Stimulated activated CD4-positive, alpha-beta T cell treated with anti-CD3 and anti-CD28 coated beads, TNF-alpha, amount 100 ng/mL, for 48 hours (primary cell): ENCODE measurements at places on chromosomes 13 and 19.
A peak's percentile ranks its signal among the peaks of the same experiment; 100 is the strongest.

DNA sequence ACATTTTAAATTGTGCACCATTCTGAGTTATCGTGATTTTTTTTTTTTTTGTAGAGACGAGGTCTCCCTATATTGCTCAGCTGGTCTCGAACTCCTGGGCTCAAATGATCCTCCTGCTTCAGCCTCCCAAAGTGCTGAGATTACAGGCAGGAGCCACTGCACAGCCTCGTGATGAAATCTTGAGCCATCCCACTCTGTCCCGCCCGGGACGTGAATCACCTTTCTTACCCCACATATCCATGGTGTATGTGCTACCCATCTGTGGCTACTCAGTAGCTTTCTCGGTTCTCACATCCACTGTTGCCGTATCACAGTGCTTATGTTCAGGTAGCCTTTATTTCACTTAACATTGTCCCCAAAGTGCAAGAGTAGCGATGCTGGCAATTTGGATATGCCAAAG lies 26.5 kb downstream of the PAK4 start:
- DNase-seq, result no peak

GRCh38 chr13:99308471-99309087 lies 1.4 kb upstream of the GPR183 start:
- DNase-seq, result no peak

GRCh38 chr13:34372581-34372980 lies 554.6 kb downstream of the RFC3 start:
- DNase-seq, result no peak

- DNase-seq, result peak; percentile 52
Observed at GRCh38 chr13:113209759-113210421, 477 bp downstream of the CUL4A start.

DNA sequence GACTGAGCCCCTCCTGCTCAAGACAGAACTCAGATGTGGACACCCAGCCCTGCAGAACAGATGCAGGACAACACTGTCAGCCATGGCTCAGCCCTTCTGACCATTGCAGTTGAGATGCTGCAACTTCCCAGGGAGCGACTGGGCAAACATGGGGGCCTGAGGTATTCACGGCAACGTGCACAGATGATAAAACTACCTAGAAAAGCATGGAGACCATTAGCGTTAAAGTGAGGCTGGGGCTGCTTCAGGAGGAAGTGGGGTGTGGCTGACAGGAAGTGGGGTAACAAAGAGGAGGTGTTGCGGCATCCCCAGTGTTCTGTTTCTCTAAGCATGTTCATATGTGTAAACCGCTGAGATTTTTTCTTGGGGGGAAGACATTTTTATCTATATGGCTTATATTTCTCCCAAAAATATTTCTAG lies 1.3 kb upstream of the SIGLEC9 start:
- no peak for DNase-seq

GRCh38 chr13:37914781-37915391 lies 45.3 kb upstream of the TRPC4 start:
- DNase-seq, result no peak

- DNase-seq, result no peak
Observed at GRCh38 chr19:3609779-3610719, 3.4 kb upstream of the TBXA2R start.

DNA sequence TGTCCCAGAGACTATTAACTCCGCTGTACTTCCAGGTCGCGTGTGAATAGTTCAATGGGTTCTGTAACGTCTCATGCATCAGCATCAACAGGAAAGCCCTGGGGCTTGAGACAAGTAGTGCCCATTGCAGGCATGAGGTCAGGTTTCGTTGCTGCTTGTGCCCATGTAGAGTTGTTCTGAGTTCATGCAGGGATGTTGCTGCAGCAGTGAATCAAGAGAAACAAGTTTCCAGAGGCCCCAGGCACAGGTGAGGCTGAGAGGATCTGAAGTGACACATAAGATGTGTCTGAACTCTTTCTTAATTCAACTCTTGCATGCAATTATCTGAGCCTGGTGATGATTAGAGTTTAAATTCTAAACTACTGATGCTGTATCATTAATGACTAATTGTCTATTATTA lies 8.6 kb upstream of the ZNF283 start:
- no peak for DNase-seq

DNA sequence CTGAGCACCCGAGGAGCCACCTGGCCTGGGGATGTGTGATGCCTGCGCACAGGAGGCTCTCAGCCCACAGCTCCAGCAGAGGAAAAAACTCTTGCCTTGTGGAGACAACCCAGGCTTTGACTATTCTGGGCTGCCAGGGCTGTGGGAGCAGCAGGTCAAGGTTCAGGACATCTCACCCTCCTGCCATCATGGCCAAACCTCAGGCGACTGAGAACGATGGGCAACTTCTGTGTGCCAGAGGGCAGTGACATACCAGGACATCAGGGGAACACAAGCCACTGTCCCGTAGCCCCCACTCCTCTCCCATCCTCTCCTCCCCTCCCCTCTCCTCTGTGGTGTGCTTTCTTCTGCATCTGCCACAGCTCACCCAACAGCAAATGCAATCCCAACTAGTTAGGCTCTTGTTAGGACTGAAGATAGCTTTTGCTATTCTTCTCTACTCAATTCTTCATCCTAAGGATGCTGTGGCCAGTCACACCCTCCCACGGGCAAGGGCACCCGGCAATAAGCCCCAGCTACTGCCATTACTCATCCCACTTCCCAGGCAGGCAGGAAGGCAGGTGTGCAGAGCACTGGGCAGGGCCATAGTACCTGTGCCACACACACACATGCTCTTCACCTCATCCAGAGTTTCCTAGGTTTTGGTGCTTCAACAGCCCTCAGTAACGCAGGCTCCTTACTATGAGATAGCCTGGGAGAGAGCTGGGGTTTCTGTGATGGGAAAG lies 16.8 kb downstream of the ELL start:
- no peak for DNase-seq

DNA sequence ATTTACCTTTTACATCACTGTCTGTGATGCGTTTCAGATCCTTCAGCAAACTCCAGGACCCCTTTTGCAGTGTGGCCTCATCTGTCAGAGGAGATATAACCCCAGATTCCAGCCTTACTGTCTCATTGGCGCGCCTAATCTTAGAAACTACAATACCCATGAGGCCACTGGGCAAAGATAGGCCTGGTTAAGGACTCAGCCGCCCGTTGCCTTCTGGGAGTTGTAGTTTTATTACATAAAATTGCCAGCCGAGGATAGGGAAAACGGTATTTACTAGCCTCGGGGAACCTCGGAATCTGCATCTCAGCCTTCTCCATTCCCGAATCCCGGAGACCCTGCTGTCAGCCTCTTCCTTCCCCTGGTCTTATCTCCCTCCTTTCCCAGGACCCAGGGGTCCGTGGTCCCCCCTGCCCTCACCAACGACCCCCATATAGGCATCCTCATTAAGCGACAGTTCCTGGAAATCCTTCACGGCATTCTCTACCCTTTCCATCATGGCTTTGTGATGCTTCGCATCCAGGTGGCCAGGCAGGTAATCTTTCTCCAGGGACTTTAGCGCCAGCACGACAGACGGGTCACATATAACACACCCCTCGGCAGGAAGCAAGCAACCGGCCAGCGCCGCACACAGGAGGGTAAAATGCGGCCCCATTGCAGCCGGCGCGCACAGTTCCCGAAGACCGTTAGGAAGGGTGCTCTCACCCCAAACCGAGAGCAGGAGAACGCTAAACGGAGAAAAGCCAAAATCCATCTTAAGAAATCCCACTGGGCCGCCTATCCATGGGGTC lies 1.3 kb downstream of the IZUMO1 start:
- peak; percentile 53 for DNase-seq

DNA sequence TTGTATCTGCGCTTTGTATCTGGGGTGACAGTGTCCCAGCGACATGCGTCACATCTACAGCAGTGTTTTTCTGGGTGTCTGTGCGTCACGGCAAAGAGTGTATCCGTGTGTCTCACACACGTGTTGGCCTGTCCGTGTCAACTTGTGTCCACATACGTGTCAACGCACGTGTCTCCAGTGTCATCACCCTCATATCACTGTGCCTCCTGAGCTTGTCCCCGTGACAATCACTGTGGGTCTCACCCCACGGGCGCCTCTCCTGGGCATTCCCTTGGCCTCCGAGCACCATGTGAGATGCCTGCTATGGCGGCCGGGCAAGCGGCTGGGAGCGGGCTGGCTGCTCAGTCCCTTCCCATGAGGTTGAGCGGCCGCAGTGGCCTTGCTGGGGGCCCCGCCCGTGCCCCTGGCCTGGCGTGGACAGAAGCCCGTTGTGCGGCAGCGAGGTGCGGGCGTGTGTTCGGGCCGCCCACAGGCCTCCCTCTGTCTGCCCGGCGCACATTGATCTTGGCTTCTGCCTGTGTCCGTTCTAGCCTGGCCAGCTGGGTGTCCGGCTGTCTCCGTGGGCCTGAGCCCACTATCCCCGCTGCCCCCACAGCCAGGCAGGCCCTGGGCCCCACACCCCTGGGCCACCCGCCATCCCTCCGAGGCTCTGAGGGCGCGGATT lies 6.4 kb downstream of the NFIX start:
- DNase-seq, result no peak

DNA sequence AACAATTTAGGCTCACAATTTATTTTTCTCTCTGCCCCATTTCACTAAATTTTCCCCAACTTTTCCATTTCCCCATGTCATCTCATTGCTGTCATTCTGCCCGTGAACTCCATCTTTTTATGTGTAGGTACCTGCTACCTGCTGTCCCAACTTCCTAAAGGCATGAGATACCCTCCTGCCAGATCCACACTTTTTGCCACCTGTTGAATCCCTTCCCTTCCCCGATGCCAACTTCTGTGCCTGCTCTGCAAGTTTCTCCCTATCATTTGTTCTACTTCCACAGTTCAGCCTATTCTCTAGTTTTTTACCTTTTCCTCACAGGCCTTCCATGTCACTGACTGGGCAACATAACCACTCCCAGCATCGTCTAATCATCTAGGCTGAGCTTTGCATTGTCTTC lies 607.5 kb upstream of the KLF12 start:
- DNase-seq, result no peak

DNA sequence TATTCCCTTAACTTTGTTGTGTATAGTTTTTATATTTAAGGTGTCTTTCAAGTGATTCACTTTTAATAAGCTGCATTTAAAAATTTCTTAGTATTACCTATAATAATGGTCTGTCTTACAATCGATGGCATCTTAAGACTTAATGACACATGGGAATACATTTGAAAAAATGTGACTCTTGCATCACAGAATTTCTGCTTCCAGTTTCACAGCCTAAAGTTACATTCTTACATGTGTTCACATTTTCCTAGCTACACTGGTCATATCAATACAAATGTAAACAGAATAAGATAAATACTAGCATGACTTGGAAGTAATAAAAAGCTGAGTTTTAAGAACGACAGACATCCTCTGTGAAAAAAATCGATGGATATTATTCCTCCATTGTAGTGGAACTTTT lies 1597.1 kb upstream of the MIR17HG start:
- no peak for DNase-seq

- no peak for DNase-seq
Observed at GRCh38 chr19:16285769-16286498, 38.7 kb upstream of the KLF2 start.

DNA sequence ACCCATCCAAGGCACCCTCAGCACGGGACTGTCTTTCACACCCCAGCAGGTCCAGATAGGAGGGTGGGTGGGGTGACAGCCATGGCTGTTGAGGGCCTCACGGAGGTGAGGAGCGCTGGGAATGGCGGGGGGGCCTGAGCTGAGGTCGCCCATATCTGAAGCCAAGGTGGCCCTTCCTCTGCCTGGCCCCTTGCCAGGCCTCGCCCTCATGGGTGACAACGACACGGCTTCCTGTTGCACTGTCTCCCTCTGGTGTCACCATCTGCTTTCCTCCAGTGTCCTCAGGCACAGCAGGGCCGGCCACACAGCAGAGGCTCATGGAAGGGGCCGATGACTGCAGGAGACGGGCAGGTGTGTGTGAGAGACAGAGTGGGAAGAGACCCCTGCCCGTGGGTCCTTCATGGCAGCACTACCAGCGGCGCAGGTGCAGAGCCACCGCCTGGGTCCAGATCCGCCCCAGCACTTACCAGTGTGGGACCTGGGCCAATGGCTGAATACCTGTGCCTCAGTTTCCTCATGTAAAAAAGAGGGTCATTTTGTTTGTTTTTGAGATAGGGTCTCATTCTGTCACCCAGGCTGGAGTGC lies 8.1 kb upstream of the NKPD1 start:
- DNase-seq, result no peak

GRCh38 chr13:21741396-21741979 lies 70.6 kb downstream of the FGF9 start:
- no peak for DNase-seq

- DNase-seq, result no peak
Observed at GRCh38 chr13:20721454-20722357, 18.2 kb downstream of the IL17D start.

DNA sequence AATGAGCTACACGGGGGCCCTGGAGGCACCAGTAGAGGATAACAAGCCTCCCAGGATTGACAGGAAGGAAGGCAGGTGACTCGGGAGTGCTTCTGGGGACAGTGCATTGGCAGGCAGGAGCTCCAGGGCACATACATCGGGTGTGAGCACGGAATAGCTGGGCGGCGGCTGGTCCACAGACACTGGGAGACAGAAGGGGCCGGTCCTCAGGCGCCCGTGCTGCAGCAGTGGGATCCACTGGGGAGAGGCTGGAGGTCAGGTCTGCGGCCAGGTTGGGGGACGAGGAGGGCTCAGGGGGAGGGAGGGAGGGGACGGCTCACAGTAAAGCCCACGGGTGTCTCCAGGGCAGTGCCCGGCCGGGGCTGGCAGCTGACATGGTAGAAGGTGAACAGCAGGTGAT lies 2.1 kb upstream of the ANGPTL8 start:
- no peak for DNase-seq

DNA sequence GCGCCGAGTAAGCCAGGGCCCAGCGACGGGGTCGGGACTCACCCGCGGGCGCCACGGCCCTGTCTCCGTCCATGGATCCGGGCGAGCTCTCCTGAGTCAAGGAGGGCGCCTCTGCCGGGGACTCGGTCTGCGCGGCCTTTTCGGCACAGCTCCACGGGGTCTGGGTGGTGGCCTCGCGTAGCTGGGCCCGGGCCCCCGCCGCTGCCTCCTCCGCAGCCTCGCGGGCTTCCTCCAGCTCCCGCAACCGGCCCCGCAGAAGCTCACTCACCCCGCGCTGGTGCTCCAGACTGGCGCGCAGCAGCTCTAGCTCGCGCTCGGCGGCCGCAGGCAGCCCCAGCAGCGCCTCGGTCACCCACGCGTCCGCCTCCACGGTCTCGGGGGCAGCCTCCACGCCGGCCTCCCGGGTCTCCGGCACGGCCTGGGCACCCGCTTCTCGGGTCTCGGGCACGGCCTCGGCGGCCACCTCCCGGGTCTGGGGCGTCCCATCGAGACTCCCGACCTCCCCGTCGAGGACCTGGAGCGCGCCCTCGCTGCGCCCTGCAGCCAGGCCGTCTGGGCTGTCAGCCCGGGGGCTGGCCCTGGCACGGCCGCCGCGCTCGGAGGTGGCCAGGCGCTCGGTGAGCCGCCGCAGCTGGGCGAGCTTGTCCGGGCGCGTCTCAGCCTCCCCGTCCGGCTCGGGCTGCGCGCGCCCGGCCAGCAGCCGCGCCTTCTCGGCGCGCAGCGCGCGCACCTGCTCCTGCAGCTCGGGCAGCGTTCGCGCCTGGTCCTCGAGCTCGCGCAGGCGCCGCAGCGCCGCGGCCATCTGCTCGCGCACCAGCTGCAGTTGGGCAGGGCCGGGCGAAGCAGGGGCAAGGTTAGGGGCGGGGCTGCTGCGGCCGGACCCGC lies 8.4 kb downstream of the KANK3 start:
- DNase-seq, result no peak

GRCh38 chr13:41053384-41053826 lies 7.9 kb upstream of the WBP4 start:
- DNase-seq, result no peak

GRCh38 chr19:48878196-48879024 lies 6.2 kb downstream of the PPP1R15A start:
- DNase-seq, result no peak
